ENCODE measurements at places on chromosomes 12 and 14.

DNA sequence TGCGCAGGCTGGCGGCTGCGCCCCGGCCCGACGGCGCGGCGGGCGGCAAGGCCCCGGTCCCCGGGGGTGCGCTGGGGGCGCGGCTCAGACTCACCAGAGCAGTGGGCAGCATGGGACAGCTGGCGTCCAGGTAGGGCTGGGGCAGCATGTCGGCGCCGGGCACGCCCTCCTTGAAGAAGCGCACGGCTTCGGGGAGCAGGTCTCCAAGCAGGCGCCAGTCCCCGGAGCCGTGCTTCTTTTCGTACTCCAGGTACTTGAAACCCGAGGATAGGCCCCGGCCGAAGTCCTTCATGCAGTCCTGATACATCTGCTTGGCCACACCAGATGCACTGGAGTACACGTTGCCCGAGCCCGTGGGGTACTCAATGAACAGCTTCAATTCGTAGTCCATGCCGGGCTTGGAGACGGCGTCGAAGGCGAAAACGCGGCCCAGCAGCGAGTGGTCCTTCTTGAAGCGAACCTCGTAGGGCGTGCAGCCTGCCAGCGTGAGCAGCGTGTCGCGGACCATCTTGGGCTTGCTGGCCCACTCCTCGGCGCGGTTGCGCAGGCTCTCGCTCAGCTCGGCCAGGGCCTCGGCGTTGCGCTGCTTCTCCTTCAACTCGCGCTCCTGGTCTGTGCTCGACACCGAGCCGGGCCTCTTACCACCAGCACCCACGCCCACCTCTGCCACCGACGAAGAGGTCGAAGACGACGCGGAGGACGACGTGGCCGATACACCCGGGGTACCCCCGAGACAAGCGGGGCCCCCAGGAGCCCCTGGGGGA is 2.2 kb downstream of the IRF2BPL start:
- no peak for DNase-seq

GRCh38 chr14:35985474-35986218 is 159.5 kb downstream of the BRMS1L start:
- DNase-seq = peak; percentile 0

DNA sequence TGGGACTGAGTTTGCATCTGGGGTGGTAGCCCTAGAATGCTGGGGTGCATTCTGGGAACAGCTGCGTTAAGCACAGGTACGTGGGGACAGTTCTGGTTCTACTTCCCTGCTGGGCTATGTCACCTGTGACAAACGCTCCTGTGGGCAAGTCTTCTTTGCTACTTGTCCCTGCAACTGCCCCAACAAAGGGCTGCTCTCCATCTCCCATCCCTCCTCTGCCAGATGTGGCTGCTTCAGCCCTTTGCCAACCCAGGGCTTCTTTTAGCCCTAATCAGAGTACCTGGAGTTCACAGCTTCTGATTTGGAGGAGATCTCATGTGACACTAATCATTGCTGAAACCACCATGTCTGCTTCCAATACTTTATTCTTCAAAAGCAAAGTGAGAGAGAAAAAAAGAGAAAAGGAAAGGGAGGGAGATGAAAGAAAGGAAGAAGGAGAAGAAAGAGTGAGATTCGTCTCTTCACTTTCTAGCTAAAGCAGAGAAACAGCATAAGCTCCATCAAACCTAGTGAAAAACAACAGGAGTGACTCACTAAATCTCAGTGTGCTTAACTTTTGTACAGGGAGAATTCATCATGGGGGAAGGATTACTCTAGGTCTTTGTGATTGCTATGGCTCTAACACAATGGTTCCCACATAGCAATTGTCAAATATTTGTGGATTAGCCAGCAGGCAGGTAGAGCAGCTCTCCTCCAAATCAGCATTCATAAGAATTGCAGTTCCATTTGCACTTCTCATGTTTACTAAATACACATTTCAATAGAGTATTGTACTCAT is 174.8 kb downstream of the LRIG3 start:
- DNase-seq = no peak

- no peak for DNase-seq
These were observed 134.4 kb downstream of the ADGRD1 start for GRCh38 chr12:131087991-131088700.

DNA sequence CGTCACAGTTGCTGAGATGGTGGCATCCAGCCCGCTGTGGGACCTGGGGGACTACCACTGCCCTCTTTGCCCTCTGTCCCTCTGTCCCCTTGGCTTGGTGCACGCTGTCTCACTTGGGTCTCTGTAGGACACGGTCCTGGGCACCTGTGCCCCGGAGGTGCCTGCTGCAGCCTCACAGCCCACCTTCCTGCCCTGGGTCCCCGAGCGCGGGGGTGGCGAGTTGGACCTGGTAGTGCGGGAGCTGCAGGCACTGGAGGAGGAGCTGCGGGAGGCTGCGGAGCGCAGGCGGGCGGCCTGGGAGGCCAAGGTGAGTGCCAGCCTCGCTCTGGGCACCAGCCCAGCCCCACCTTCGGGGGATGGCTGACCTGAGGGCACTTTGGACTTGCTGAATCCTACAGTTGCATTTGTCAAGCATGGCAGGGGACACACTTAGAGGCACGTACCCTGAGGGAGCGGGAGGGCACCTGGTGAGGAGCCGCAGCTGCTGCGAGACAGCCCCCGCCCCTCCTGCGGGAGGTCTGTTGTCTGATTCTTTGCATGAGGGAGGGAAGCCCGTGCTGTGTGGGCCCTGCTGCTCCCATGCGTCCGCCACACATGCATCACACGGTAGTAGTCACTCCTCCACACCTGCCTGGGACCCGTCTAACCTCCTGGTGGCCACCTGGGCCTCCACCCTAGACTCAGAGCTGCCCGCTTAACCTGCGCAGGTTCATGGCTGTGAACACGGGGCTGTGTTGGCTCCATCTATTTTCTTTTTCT is 6.8 kb downstream of the TEDC1 start:
- DNase-seq = no peak

DNA sequence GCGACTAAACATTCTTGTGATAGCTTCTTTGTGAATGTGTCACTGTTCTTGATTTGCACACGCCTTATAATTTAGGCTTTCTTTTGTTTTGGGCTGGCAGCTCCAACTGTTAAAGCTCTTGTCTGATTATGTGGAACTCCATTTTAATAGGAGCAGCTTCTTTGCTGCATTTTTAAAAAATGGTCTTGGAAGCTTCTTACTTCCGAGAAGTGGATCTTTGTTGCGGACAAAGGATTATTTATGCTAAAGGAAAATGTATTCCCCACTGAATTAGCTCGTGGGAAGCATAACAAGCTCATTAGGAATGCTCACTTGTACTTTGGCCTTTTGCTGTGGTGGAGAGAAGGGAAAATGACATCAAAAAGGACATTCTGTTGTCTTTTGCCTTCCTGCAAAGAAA is 20.0 kb downstream of the GAS2L3 start:
- DNase-seq = peak; percentile 21

- DNase-seq = no peak
These were observed 15.1 kb upstream of the SUPT16H start for GRCh38 chr14:21398901-21399300.

- peak; percentile 86 for DNase-seq
These were observed 30.2 kb upstream of the ANKRD9 start for GRCh38 chr14:102539544-102540314.

- DNase-seq = no peak
These were observed 378.5 kb upstream of the MGAT4C start for GRCh38 chr12:86634456-86635410.

- DNase-seq = no peak
These were observed 2.7 kb upstream of the RABGGTA start for GRCh38 chr14:24274101-24274543.

DNA sequence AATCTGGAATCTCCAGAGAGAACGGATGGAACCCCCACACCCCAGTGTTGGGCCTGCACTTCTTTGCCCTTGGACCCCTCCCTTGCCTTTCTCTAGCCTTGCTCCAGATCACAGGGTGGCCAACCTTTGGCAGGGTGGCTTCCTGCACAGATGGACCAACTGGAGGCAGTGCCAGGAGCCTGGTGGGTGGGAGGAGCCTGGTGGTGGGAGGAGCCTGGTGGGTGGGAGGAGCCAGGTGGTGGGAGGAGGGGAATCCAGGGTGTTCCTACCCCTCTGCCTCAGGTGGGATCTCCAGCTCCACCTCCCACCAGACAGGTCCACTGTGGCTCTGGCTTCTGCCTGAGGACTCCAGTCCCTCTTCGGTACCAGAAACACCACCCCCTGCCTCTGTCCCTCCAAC is 15.0 kb upstream of the ORAI1 start:
- DNase-seq = no peak

DNA sequence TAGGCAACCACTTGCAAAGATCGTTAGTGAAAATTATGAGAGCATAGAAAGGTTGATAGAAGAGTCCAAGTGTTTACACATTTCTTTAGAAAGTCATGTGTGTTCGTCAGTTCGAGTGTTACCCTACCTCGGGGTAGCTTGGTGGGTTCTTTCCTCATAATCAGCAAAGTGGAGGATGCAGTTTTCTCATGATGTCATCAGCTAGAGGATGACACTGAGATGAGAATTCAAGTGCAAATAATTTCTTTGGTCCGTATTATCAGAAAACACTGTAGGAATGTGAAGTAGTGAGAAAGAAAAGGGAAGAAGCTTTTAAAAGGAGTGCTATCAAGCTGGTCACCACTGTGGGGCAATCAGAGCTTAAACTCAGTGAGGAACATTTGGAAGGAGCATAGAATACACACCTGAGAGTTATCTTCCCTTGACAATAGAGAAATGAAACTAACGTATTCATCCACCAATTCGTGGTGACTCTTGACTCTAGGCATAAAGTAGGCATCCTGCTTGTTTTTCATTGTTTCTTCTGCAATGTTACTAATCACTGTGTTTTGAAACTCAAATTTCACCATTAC is 1340.9 kb upstream of the TMEM132C start:
- no peak for DNase-seq

DNA sequence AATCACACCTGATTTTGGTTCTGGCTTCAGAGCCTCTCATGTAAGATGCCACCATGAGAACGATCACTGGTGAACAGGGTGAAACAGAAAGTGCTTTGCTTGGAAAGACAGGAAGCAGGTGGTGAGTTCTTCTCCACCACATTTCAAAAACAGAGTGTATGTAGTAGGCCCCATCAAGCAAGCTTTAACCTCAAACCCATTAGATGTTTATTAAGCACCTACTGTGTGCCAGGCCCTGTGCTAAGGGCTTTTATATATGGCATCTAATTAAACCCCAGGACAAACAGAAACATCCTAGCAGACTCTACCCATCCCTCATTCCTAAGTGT is 47.8 kb upstream of the MED13L start:
- DNase-seq = no peak

DNA sequence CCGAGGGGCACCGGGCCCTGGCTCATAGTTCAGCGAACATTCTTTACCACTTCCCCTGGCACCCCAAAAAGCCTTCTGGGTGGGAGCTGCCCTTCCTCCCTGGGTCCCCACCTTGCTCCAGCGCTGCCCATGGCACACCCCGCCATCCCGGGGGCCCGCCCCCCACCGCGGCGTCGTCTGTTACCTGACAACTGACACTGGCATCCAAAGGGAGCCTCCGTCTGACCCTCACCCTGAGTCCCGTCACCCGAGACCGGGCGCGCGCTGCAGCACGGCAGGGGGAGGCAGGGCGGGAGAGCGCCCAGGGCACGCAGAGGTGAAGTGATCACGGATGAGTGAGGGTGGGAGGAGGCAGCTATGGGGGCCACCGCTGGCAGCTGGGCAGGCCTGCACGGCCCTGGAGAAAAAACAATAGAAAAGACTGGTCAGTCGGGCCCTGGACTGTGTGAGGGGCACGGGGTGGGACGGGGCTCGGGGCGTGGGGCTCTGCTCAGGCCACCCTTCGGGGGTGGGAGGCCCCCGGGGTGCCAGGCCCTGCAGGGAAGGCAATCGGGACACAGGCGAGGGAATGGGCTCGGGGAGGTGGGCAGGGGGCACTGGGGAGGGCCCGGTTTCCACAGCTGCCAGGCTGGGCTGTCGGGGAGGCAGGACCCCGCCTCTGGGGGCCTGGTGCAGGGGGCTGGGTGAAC is 40.7 kb downstream of the BCL11B start:
- no peak for DNase-seq

GRCh38 chr12:57090490-57090889 is 1.6 kb downstream of the NAB2 start:
- DNase-seq = no peak

DNA sequence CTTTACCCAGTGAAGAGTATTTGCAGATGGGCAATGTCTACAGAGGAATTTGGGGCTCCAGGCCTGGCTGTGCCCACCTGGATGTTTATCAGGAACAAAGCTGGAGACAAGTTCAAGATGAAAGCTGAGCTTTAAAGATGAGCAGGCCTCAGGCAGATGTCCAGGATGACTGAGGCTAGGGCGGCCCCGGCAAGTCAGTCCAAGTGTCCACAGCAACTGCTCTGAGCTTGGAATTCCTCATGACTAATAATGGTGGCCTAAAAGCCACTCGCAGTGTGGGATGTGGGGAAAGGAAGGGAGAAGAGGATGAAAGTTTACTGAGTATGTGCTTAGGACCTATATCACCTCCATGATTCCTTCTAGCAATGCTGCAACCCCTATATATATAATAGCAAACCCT is 128.2 kb upstream of the NOS1 start:
- DNase-seq = no peak

DNA sequence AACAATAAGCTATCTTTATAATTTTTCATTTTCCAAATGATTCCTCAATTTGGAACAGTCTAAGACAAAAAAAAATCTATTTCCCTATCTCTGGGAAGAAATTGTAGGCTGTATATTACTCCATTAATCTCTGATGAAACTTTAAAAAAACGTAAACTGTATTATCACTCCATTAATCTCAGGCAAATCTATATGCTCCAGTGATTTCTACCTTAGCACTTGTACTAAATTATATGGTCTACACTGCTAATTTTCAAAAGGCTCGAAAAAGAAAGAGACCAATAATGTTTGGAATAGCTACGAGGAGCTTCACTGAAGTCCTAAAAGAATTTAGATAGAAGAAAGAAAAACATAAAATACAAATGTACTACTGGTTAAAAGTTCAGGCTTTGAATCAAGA is 19.7 kb downstream of the MED13L start:
- no peak for DNase-seq

DNA sequence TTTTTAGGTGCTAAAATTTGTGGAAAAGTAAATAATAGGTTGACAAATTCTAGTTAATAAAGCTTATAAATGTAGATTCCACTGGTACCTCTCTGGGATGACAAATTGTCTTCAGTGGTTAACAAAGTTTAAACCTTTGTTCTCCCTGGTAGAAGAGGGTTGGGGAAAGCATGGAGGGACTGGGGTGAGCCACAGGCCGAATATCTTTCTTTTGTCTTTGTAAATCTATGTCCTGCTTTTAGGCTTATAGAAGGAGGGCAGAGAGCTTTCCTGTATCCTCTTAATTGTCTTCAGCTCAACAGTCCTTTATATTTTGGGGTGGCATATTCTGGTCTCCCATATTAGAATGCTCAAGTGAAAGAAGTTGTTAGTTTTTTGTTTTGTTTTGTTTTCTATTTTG is 142.2 kb upstream of the CNOT2 start:
- no peak for DNase-seq

DNA sequence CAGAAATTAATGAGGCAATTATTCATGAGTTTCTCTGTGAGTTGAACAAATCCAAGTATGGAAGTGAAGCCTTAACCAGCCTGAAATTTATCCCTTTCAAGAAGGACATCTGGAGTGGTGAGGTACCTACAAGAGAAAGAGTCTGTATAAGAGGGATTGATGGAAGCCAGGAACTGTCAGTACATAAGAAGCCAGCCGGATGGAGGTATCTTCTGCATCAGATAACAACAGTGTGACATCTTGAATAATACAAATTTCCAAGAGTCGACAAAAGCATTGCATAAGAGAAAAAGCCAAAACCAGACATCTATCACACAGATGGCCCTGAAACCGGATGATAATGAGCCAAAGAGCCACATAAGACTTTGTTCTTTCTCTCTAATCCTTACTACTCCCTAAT is 781.2 kb downstream of the FLRT2 start:
- no peak for DNase-seq
